ENCODE measurements at places on chromosomes 1 and 21.
A peak's percentile ranks its signal among the peaks of the same experiment; 100 is the strongest.

DNA sequence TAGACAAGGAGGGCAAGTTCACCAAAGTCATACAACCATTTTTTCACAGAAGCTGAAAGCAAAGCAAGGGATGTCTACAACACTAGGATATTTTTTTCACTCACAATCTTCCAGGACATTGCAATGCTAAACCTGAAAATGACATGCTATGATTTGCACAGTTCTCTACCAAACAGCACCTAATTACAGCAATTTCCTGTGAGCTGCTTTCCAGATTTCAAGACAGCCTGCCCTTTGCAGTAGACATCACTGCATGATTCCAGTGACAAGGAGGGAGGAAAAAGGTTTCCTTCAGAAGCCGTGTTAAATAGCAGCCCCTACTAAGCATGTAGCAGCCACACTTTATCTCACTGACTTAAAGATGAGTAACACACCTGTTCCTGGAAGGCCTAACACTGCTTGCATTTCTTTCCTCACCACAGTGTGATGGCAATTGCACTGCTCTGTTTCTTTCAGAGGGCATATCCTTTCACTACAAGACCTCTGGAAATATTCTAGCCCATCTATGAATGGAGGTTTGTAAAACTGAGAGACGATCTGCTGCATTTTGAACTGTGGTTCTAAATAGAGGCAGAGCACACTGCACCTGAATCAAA lies 97.1 kb downstream of the DUSP10 start:
- no peak for DNase-seq

GRCh38 chr1:150609732-150610131 lies 19.7 kb downstream of the ENSA start:
- no peak for DNase-seq

- DNase-seq = no peak
These were observed 56.5 kb downstream of the LAMC2 start for GRCh38 chr1:183242556-183242955.

- DNase-seq = no peak
These were observed 18.3 kb upstream of the EFHD2 start for GRCh38 chr1:15391366-15391765.

DNA sequence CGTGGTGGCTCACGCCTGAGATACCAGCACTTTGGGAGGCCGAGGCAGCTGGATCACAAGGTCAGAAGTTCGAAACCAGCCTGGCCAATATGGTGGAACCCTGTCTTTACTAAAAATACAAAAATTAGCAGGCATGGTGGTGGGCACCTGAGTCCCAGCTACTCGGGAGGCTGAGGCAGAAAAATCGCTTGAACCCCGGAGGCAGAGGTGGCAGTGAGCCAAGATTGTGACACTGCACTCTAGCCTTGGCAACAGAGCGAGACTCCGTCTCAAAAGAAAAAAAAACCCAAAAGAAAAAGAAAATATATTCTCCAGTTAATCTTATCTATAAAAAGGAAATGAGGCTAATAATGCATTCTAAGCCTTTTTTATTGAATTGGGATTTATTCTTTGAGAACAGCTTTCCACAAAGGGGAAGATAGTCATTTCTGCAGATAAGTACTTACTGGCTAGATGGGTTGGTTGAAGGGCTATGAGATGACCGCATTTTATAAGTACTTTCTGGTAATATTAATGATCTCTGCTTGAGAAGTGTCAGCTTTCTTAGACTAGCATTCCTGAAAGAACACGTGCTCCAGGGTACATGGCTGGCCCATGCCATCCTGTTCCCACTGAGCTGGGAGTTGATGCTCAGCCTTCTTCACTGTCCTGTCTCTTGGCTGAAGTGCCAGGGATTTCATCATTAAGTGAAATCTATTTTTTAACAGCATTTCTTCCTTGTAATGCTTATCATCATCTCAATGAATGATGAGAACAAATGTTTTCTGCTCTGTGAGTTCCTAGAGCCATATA lies 57.9 kb downstream of the SASS6 start:
- no peak for DNase-seq

DNA sequence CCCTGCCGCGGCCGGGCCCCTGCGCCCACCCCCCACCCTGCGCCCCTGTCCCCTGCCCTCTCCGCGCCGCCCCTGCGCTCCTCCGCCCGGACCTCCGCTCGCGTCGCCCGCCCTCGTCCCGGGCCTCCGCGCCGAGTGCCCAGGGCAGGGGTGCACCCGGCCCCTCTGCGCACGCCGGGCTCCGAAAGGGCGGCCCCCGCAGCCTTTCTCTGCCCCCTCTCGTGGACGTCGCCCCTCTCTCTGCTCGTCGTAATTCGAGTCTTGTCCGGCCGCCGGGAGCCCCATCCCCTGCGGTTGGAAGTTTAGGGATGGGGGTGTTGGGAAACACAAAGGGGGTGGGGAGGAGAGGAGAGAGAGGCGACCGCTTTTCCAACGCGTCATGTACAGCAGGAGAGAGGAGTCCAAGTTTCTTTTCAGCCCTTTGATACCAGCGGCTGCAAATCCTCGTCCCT lies 407 bp downstream of the GALNT2 start:
- peak; percentile 79 for DNase-seq

DNA sequence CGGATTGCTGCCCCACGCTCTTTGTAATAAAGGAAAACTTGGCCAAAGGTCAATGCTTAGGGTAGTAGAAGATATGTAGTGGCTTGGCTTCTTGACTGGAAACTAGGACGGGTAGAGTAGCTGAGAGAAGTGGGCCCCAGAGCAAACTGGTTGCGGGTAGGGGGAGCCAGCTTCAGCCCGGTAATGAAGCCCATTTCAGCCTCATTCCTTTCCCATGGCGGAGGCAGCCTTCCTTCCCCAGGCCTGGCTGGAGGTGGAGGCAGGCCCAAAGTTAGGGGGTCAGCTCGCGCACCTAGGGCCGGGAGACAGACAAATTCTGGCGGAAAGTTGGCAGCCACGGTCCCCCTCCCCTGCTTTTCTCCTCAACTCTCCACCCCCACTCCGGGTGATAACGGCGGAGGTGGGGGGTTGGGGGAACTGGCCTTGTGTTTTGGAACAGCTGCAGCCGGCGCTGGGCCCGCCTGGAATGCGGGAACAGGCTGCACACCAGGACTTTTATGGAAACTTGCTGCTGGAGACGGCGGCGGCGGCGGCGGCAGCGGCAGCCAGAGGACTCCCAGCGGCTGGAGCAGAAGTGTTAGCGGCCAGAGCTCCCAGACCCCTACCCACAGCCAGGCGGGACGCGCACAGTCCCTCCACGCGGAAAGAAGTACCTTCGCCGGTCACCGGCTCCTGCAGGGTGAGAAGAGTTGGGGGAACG lies at the start of gene NEXN:
Gene NEXN, plus strand, starts transcription at position 544 of the 700 bp plus-strand sequence. CDS start 27,483 bp downstream, outside the sequence.
- DNase-seq = peak; percentile 81

DNA sequence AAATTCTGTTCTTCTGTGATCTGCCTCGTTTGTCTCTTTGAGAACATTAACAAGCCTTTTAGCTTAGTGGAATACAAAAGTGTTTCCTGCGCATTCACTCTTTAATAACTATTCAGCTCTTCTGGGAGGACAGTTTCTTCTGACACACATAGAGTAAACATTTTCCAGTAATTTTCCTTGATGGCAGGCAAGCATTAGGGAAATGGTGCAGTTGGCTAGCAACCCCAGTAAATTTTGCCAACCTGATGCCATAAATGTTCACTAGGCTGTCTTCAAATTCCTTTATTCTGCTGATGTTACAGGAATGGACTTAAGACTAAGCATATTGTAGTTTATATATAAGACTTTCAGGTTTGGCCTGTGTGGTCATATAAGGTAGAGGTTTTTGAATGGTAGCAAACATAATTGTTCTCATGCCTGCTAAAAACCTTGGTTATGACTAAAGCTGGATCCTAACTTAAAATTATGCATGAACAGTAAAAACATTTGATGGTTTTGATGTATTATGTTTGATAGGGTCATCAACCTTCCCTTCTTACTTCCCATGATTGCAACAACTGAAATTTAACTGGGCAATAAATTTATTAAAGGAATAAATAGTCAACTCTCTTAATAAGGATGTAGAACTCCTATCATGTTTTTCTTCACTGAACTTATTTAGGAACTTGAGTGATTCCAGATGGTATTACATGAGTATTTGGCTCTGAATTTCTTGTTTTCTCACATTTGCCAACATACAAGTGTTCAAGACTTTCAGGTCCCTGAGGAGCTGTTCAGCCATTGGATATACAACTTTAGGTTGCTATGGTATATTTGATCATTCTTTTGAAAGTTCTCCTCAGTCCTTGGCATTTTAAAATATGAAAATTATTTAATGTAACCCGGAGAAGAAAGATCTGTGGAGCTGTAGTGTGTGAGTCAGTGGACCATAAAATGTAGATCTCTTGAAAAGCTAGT lies 223.4 kb downstream of the FMN2 start:
- no peak for DNase-seq

DNA sequence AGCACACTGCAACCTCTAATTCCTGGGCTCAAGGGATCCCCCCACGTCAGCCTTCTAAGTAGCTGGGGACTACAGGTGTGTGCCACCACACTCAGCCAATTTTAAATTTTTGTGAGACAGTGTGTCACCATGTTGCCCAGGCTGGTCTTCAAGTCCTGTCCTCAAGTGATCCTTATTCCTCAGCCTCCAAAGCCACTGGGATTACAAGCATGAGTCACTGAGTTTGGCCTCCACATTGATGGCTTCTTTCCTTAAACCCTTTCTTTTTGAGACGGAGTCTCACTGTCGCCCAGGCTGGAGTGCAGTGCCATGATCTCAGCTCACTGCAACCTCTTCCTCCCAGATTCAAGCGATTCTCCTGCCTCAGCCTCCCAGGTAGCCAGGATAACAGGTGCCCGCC lies 7.6 kb downstream of the KPNA6 start:
- no peak for DNase-seq

- DNase-seq = no peak
These were observed 33.4 kb downstream of the TMCC2 start for GRCh38 chr1:205260948-205261732.

- DNase-seq = peak; percentile 96
These were observed at the start of gene OTUD7B for GRCh38 chr1:150010393-150011115. Gene OTUD7B, minus strand, starts transcription at chr1:150010726. Its CDS starts 33,216 bp downstream, at chr1:149977510.

DNA sequence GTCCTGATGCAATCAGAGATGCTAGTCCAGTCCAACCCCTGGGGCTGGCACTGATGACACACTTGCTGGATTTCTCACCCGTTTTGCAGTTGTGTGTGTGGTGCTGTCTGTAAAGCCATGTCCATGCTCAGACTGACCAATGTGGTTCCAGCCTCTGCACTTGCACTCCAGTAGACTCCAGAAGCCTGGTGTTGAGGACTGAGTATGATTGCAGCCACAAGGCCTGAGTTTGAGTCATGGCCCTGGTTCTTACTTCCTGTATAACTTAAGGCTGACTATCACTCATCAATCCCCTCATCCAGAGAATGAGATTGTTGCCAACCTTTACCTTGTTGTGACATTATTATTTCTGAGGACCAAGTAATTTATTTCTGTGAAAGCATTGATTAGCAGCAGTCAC lies 34.8 kb upstream of the IKBKE start:
- no peak for DNase-seq

DNA sequence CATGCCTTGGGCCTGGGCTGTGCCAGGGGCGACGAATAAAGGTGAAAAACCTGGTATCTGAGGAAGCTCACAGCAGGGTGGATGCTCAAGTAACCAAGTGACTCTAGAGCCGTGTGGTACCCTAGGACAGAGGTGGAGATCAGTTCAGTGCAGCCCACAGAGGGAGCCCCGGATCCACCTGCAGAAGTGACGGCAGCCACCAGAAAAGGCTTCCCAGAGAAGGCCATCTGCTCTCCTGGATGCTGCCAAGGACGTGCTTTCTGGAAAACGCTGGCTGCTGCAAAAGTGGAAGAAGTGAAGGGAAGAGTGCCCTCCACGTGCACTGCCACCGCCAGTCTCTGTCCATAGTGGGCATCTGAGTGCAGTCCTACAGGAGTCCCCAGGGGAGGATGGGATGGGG lies 27.7 kb downstream of the TMCO4 start:
- DNase-seq = no peak

DNA sequence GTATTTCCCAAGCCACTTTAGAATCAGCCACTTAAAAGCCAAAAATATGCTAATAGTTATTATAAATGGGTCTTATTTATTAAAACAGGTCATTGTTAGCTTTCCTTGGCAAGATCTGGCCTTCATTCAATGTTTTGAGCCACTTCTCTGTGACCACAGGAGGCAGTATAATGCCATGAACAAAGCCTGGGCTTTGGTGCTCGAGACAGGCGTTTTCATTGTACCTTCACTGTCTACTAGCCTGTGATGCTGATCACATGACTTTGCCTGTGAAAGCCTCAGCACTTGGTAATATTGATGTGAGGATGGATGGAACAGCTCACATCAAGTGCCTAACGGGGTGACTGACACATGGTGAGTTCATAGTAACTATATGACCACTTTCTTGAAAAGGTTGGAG lies 217.0 kb downstream of the RWDD3 start:
- DNase-seq = no peak

GRCh38 chr1:168607872-168608428 lies 31.5 kb downstream of the XCL1 start:
- no peak for DNase-seq

DNA sequence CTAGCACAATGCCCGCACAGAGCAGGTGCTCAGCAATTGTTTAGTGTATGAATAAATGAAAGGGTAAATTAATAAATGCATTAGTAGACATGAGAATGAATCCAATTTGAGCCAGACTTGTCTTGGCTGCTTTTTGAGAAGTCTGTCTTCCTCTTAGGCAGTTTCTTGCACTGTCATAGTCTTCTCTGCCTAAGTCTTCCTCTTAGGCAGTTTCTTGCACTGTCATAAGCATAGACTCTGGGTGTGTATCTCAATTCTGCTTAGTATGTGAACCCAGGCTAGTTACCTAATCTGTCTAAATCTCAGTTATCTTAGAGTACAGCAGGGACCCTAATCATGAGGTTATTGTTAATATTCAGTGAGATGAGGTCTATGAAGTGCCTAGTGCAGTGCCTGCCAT lies 27.2 kb downstream of the NHLH2 start:
- no peak for DNase-seq

DNA sequence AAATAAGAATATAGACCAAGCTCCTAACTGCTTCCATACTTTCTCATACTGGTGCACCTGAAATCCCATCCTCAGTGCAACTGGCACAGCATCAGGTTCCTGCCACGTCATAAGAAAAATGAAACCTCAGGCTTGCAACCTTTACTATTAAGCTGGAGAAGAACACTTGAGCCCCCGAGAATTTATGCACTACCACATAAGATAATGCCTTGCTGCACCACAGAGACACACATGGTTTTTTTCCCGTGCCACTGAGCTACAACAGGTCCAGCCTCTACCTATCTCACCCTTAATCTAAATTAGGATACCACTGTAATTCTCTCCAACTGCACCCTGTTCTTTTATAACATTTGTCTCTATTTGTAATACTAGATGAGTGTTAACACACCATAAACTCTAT lies 174.5 kb downstream of the DENND1B start:
- DNase-seq = no peak

DNA sequence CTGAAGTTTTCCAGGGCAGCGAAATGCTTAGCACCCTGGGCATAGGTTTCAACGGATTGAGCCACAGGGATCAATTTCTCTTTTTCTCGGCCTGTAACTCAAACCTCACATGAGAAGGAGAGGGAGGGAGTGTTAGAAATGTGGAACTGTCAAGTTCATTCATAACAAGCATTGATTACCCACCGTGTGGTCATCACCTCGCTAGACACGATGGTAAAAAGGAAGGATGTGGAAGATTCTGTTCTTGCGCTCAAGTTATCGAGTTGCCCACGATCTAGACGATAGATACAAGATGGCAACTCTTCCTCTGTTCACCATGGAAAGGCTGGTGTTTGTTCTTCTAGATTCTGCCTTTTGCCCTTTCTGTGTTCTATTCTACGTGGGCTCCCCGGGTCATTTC lies 4.0 kb upstream of the RCAN3 start:
- no peak for DNase-seq

- no peak for DNase-seq
These were observed 52.8 kb downstream of the NENF start for GRCh38 chr1:212485571-212485912.
